Caco-2 (cell line): ENCODE measurements at places on chromosomes 3 and 15. TPM values are rescaled to one million over a fixed set of nuclear protein-coding genes. Genes with fewer than 3 reads are reported as not detected.

PTH1R gene
- 5.1 and 6.8 TPM in 2 replicates for total RNA-seq

- no peak for DNase-seq
- no peak overlapping the region for H3K4me3 ChIP-seq
- H3K27me3 ChIP-seq = no peaks in the 10 kb centered on the region
- H3K27ac ChIP-seq = no peak overlapping the region
- H3K36me3 ChIP-seq = no peaks in the 10 kb centered on the region
These were observed 923.1 kb downstream of the CADM2 start for GRCh38 chr3:85881833-85882393.

DNA sequence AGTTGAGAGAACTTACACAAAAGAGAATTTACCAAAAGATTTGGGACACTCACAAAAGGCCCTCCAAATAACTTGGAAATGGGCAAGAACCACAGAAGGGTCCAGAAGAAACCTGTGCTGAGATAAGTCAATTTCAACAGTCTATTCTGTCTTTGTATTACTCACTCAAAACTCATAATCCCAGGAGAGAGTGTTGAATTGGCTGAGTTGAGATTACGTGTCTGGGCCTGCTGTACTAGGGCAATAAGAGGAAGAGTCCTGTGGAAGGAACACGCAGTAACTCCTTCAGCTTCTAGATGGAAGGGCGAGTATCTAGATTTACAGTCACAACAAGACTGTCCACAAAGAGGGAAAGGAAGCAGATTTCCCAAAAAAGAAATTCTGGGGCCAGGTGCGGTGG, 42.5 kb upstream of the DYNC1LI1 start:
- no peak overlapping the region for H3K4me3 ChIP-seq
- DNase-seq = no peak
- H3K27me3 ChIP-seq = no peaks in the 10 kb centered on the region
- no peak overlapping the region for H3K27ac ChIP-seq
- H3K4me1 ChIP-seq = no peaks in the 10 kb centered on the region

DNA sequence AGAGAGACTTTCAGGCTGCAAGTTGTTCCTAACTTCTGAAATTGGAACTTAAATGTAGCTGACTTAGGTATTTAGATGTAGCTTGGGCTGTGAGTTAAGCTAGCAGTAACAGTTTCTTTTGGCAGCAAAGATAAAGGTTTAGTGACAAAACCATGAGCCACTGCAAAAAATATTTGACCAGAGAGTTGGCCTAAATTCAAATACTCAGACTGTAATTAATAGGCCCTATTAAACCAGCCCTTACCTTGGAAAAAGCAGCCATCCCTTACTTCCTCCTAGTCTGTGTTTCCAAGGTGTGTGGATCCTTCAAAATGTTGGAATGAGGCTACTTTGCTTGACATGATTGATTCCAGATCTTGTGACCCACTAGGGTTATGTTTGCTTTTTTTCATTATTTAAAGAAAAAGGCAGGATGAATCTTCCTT, 8.2 kb downstream of the TPM1 start:
- H3K4me1 ChIP-seq = peaks cover 71% of the 10 kb centered on the region
- H3K27me3 ChIP-seq = no peaks in the 10 kb centered on the region
- H3K4me3 ChIP-seq = no peak overlapping the region
- DNase-seq = no peak
- no peak overlapping the region for H3K27ac ChIP-seq
- no peaks in the 10 kb centered on the region for H3K36me3 ChIP-seq

DNA sequence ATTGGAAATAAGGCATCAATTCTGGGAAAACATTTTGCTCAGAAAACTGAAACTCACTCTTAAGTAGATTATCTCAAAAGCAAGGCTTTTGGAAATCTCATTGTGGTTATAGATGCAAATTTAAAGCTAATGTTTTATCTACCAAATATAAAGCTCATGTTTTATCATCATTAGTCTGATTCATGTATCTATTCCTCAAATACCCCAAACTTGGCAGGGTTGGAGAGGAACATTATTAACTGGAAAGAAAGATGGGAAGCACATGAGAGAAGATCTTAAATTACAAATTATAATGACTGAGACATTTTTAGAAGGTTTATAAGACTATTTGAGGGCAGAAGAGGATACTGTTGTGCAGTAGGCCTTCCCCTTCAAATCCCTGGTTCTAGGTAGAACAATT, 137.3 kb upstream of the TGFBR2 start:
- no peak for DNase-seq
- no peaks in the 10 kb centered on the region for H3K27me3 ChIP-seq
- H3K36me3 ChIP-seq = no peaks in the 10 kb centered on the region
- no peak overlapping the region for H3K27ac ChIP-seq
